ENCODE measurements at places on chromosomes 1 and 21. TPM values are rescaled to one million over a fixed set of nuclear protein-coding genes. Genes with fewer than 3 reads are reported as not detected.

- DNase-seq = no peak
Observed at GRCh38 chr1:6239950-6240768, 3.8 kb upstream of the HES3 start.

DNA sequence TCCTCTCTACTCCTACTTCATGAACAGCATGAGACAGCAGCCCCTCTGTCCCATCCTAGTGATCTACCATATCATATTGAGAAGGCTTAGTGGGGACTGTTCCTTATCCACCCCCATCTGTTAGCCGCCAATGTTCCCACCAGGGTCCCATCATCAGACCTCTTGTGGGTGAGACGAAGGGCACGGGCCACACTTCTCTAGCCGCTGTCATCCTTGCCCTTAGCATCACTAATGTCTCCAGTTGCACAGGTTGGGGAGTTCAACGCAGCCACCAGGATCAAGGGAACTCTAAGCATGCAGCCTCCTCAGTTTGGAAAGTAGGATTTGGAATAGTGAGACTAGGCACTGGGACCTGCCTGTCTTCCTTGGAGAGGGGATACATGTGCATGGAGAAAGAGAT lies 20.1 kb downstream of the INKA2 start:
- DNase-seq = no peak

GRCh38 chr1:212928323-212929291 lies 21.7 kb upstream of the VASH2 start:
- no peak for DNase-seq

GRCh38 chr1:61616830-61617229 lies 108.1 kb downstream of the TM2D1 start:
- DNase-seq = no peak

GRCh38 chr21:32135401-32136363 lies 143.2 kb downstream of the MIS18A start:
- DNase-seq = peak; percentile 78

DNA sequence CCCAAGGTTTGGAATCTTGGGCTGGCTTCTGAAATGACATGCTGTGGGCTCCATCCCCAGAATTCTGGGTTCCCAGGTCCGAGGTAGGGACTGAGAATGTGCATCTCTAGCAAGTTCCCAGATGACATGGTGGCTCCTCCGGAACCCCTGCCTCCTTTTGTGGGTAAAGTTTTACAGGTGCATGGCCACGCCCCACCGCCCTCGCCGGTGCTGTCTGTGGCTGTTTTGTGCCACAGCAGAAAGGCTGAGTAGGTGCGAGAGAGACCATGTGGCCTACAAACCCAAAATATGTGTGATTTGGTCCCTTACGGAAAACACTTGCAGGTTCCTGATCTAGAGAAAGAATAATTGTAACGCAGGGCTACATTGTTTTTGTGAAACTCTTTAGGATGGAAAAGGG lies 30.9 kb downstream of the SKI start:
- DNase-seq = no peak

DNA sequence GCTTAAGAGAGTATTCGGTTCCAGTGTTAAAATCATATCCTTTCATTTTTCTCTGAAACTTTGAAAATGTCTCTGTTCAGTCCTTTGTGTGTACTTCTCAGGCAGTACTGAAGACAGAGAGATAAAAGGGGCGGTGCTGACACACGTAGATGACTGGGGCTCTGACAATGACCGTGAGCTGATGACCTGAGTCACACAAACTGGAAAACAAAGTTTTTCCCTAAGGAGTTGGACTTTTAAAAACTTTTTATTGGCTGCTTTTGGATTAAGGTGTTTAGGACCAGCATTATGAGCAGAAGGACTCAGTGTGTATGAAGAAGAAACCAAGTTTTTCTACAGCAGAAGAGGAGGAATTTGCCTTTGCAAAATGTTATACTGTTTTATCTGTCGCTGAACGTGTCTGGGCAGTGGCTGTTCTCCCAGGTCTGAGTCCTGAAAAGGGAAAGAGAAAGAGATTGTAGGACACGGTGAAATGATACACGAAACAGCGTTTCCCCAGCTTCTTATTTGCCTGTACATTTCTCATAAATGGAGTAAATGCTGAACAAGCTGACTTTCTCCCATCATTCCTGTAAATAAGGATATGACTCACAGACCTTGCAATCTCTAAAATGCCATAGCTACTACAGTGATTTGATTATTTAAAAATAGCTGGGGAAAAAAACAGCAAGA lies 51.5 kb downstream of the MAP3K7CL start:
- peak; percentile 93 for DNase-seq

DNA sequence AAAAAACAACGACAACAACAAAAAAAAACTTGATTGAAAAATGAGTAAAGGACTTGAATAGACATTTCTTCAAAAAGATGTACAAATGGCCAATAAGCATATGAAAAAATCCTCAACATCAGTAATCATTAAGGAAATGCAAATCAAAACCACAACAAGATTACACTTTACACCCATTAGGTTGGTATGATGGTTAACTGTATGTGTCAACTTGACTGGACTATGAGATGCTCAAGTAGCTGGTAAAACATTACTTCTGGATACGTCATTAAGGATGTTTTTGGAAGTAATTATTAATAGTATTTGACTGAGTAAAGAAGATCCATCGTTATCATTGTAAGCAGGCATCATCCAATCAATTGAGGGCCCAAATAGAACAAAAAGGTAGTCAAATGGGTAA lies 34.9 kb upstream of the LYPLAL1 start:
- no peak for DNase-seq

DNA sequence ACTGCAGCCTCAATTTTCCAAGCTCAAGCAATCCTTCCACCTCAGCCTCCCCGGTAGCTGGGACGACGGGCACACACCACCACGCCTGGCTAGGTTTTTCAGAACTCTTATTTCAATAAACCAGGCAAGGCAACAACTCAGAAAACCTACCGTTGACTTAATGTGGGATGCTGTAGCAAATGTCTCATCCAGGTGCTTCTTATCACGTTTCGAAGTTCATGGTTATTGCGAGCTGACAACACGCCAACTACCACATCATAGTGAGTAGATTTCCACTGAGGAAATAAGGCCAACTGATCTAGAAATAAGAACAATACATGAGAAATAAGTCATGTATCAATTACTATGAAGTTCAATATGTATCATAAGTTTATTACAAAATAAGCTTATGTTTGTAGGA lies 9.7 kb downstream of the B3GALNT2 start:
- no peak for DNase-seq

GRCh38 chr1:182147136-182147820 lies 85.8 kb upstream of the ZNF648 start:
- no peak for DNase-seq

DNA sequence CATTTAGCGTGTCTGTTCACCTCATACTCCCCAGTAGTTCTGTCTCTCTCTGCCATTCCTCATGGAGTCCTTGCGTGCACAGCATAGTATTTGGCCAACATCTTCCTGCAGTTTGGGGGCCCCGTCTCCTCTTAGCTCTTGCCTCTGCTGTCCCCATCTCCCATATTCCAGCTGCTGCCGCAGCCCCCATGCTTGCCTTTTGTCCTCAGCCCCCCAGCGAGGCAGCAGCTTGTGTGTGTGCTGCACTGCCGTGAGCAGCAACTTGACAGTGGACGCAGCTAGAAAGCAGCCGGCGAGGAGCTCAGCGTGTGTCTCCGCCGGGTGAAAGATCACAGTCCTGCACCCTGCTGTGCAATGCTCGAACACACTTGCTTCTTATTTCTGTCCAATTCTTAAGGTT lies 164.2 kb upstream of the COL6A1 start:
- DNase-seq = no peak

GRCh38 chr1:97298966-97299365 lies 577.4 kb downstream of the PTBP2 start:
- DNase-seq = no peak

DNA sequence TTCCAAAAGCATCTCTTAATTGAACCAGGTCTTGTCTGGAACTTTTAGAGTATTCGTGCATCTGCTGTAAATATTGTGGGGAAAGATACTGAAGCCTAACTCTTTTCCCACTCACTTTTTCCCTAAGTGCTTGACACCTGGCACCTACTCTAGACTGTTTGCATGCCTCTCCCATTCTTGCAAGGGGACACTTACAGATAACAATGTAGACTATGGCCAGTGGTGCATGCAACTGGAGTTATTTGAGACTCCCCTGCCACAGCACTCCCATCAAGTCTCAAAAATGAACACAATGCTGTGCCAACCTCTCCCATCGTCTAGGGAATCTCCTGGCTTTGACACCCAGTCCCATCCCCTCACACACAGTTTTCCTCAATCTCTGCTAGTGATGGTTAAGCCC lies 118.6 kb upstream of the ATP1B1 start:
- DNase-seq = no peak

DNA sequence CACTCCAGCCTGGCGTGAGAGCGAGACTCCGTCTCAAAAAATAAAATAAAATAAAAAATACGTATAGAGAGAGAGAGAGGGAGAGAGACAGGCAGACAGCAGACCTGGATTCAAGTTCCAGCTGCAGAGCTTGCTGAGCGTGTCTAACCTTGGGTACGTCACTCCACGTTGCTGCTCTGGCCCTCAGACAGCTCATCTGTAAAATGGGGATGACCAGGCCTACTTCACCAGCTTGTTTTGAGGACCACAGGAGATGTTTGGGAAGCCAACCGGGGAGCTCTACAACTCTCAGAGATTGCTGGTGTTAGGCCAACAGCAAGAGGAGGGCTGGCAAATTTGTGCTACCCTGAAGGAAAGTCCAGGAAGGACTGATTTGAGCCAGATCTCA lies 499 bp upstream of the TRAF5 start:
- DNase-seq = no peak

GRCh38 chr1:6104631-6105030 lies 58.9 kb downstream of the KCNAB2 start:
- DNase-seq = no peak

DNA sequence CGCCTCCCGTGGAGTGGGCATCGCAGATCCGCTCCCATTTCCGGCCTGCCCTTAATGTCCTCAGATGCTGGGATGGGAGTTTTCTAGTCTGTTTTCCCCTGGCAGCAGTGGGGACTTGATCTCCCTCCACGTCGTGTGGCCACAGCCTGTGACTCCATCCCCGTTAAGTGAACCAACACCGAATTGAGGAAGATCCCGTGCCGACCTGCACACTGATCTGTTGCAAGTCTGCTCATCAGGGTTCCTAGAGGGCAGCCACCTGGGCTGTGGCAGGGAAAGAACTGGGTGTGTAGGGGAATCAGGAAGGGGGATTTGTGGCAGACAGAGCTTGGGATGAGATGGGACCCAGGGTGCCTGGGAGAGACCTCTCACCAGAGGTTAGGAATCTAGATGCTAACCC lies 23.3 kb upstream of the CDK18 start:
- no peak for DNase-seq

GRCh38 chr1:53945183-53945432 lies 391 bp downstream of the IFT25 start:
- no peak for DNase-seq

GRCh38 chr1:150102986-150103385 lies 35.4 kb downstream of the VPS45 start:
- no peak for DNase-seq

DNA sequence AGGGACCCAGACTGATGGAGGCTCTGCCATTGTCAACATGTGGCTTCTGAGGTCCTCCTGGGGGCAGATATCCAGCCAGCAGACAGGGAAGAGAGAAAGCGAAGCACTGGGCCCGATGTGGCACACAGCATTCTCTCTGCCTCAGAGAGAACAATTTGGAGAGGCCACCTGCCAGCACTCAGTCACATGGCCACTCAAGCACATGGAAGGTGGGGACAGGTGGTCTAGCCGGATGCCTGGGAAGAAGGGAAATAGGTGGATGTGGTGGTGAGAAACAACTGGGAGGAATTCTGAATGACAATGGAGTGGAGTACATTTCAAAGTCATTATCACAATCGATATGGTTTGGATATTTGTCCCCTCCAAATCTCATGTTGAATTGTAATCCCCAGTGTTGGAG lies 109.0 kb downstream of the UBE2U start:
- DNase-seq = no peak

GRCh38 chr1:39485046-39485803 lies 6.2 kb upstream of the BMP8A start:
- no peak for DNase-seq

GRCh38 chr21:16353764-16354163 lies 624.0 kb downstream of the USP25 start:
- no peak for DNase-seq

- no peak for DNase-seq
Observed at GRCh38 chr1:54991939-54992338, 6.8 kb upstream of the BSND start.

DNA sequence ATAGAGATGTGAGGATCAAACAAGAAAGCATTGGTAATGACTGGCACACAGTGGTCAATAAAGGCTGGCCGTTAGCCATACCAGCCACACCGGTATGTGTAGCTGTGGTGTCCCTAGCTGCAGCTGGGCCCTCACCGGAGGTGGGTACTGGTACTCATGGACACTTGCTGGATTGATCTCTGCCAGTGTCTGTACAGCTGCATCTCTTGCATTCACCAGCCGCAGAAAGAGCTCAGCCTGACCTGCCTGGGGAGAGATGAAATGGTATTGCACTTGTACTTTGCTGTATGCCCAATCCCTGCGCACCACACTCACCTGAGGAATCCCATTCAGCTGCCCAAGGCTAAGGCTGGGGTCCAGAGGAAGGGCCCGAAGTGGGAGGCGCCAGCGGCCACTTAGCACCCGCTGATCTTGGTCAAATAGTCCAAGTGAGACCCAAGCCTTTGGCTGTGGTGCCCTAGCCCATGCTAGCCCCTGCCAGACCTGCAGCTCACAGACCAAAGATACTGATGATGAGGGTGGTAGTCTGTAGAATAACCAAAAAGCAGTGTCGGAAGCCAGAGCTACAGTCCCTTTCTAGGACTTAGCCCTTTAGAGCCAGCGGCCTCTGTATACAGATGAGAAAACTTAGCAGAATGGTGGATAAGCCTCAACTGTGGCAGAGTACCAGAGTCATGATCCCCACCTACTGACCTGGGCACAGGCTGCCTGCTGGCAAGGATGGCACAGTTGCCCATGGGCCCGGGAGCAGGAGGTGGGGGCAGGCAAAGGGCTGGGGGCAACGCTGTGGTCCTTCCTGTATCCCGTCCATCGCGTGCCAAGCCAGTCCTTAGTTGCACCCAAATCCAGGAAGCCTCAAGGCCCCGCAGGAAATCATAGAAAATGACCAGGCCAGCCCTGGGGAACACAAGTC lies 3.0 kb downstream of the CCDC17 start:
- no peak for DNase-seq

DNA sequence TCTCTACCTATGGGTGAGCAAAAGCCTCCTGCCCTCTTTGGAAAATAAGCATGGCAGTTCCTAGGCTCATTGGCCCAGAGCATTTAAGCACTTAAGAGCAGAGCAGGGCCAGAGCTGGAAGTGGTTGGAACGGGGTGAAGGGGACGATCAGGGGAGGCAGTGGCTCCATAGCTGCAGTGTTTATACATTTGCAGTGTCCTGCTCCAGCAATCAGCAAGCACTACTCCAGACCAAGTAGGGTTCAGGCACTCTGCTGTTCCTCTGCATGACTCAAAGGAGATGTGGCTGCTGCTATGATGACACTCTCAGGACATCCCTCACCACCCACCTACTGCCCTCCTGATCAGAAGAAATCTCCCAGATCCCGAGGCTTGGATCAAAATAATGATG lies 55.0 kb downstream of the TRABD2B start:
- no peak for DNase-seq

Gene TFAP2E
- total RNA-seq = not detected

Gene MFAP2
- total RNA-seq = 16.7 TPM

Gene DIP2A
- 19.2 TPM for total RNA-seq

Gene FAM229A
- 0.28 TPM for total RNA-seq

Gene OR10Z1
- not detected for total RNA-seq

Data from SJSA1 (cell line).